Esophagus squamous epithelium (tissue), 5 donors: ENCODE measurements at places on chromosomes 7 and 10.

- no peak for DNase-seq
Observed at GRCh38 chr7:34354899-34355298, 303.1 kb upstream of the NPSR1 start.

- DNase-seq, result no peak
Observed at GRCh38 chr10:4183761-4184261, 398.8 kb upstream of the KLF6 start.

DNA sequence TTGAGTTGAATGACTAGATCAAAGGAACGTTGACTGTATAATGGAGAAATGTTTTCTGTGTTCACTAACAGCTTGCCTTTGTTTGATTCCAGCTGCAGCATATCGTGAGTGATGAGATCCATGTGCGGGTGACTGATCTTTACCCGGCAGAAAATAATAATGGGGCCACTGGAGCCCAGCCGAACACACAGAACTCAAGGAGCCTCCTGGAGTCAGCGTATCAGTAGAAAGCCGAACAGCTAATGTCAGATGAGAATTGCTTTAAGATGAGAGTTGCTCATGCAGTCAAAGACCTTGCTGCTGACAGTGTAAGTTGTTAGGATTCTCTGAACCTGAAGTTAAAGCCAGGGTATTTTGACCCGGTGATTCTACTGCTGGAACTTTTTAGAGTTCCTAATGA lies 34.3 kb upstream of the MTPAP start:
- no peak for DNase-seq

GRCh38 chr7:44114586-44115310 lies 8.6 kb downstream of the POLD2 start:
- DNase-seq, result no peak

GRCh38 chr7:70177166-70177565 lies 578.9 kb downstream of the AUTS2 start:
- DNase-seq, result no peak

DNA sequence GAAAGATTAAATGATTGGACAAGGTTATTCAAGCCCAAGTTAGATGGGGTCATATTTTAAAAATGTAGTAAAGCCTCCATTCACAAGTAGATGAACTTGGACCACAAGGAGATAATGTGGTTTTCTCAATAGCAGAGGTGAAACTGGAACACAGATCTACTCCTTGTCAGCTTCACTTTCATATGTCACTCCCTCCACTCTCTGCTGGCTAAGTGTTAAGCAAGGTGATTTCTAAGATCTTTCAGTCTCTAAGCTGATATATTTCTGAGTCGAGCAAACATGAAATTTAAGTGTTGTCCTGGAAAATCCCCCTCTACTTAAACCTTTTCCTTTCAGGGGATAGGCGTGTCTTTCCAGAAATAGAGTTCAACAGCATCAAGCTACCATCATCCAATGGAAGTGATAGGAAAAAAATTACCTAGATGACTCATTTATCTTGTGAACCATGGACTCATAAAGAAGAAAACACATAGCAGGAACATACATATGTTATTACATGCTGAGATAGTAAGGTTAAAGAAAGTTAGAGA lies 275.0 kb downstream of the PTEN start:
- no peak for DNase-seq
